ENCODE measurements at places on chromosomes 6 and 20.

DNA sequence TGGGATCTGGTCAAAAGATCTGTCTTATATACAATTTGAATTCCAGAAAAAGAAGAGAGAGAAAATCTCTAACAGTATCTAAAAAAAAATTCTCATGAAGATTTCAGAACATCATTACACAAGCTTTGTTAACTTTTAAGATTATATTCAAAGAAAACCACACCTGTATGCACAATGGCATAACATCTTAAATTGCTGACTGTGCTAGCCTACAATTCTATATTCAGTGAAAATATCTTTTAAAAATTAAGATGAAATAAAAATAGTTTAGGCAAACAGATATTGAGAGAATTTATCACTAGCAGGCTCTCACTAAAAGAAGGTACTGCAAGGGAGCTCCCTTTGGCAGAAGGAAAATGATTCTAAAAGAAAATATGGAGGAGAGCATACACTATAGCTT, 100.3 kb downstream of the BCKDHB start:
- DNase-seq = no peak

- DNase-seq = no peak
These were observed 10.1 kb upstream of the GMEB2 start for GRCh38 chr20:63636752-63637628.

GRCh38 chr20:42295592-42295991, 677.4 kb upstream of the CHD6 start:
- DNase-seq = no peak

- no peak for DNase-seq
These were observed 168.2 kb downstream of the SMOC2 start for GRCh38 chr6:168609026-168609685.

GRCh38 chr6:163634211-163635171, 220.0 kb downstream of the QKI start:
- DNase-seq = no peak

DNA sequence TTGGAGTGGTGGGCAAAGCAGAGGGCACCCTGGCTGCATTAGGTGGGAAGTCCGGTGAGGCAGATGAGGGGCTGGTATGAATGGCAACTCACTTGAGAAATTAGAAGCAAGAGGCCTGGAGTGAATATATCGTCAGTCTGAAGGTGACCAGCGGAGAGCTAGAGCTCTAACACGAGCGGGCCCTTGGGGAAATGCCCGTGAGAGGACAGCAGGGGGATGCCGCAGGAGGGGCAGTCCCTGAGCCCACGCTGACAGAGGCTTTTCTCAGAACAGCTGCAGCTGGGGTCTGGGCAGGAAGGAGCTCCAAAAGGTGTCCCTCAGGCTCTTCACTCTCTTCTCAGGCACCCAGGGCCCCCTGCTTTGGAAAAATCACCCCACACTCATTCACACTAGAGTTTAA, 32.0 kb upstream of the CD93 start:
- no peak for DNase-seq

DNA sequence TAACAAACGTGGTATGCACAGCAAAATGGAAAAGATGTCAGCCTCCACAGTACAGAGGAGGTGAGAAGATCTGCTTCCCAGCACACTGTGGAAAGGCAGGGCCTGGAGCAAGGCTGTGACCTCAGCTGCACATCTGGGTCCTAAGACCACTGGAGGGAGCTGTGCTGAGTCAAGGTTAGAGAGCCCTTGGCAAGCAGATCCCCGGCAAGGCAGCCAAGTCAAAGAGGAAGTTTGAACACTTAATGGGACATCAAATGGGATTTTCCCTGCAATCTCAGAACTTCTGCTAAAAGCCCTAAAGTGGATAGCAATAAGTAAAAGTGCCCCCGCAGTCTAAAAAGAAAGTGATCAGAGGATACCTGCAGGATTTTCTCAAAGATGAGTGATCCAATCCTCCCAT, 39.5 kb downstream of the UNC5CL start:
- no peak for DNase-seq

DNA sequence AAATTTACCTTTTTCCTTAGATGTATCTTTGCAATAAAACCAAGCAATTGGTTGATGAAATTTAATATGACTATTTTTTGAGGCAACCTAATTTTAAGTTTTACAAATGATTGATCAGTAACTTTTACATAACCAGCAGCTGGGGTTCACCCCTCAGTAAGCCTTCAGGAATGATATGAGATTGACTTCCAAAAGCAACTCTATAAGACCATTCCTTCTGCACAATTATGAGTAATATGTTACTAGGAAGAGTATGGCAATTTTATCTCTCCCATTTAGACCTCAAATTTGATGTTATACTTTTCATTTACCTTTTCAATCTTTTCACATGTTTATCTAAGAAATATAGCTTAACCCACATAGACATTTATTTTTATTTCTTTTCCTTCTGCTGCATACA, 1546.3 kb downstream of the HACE1 start:
- DNase-seq = no peak

DNA sequence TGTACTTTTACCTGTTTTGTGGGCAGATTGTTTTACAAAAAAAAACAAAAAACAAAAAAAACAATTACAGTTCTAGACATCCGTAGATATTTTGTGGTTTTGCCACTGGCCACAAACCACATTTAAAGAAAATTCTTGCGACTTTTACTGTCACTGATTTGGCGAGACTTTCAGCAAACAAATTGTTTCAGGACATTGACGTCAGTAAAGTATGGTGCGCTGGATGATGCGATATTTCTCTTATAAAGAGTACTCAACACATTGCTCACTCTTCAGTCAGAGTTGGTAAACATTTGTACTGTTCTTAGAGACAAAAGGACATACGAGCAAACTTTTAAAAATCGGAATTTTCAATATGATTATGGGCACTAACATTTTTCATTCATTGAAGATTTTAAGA, 229.8 kb downstream of the HAO1 start:
- no peak for DNase-seq

- no peak for DNase-seq
These were observed 86.5 kb upstream of the MYL9 start for GRCh38 chr20:36454698-36455427.

DNA sequence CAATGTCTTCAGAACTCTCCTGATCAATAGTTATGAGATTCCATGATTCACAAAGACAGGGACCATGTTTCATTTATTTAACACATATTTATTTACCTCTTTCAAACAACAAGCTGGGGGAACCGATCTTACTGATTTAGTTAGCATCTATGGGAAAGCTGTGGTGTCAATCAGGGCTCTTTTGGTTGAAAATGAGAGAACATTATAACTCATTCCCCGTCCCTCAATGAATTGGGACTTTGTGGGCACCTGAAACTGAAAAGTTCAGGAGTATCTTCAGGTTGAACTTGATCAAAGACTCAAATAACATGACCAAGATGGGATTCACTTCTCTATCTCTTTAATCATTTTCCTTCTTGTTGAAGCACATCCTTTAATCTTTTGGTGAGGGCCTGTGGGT, 67.4 kb downstream of the CHMP4B start:
- DNase-seq = no peak

DNA sequence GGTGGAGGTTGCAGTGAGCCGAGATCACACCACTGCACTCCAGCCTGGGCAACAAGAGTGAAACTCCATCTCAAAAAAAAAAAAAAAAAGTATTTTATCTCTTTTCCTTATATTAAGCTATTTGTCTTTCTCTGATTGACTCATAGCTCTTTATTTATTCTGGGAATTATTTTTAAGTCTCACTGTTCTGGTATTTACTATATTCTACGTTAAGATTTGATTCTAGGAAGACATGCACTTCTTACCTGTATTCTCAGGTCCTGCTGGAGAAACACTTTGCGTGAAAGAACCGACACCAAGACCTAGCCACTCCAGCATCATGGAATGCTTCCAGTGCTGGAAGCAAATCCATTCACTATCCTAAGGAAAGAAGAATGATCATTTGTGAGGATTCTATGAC, 17.6 kb downstream of the ZNFX1 start:
- no peak for DNase-seq

- no peak for DNase-seq
These were observed 14.7 kb downstream of the KLHL32 start for GRCh38 chr6:96939007-96939805.

GRCh38 chr6:92024110-92024509, 1395.2 kb downstream of the EPHA7 start:
- DNase-seq = no peak

DNA sequence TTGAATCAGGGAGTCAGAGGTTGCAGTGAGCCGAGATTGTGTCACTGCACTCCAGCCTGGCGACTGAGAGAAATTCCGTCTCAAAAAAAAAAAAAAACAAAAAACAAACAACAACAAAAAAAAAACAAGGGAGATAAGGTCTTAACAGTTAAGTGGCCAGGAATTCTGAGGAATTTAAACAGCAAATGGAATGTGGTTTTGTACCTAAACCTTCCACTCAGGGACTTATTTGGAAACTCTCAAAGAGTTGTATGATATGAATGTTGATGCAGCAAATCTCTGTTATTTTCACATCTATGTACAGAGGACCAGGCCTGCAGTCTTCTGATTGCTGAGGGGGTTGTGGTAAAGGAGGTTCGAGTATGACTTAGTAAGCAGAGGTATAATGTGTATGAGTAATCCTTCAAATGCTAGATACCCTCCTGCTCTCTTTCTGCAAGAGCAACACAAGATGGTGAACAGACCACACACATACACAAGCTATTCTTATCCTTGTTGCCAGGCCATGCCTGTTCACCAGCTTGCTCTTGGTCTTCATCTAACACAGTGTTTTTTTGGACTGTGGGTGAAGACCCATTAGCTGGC, 174.9 kb upstream of the SCGN start:
- no peak for DNase-seq

DNA sequence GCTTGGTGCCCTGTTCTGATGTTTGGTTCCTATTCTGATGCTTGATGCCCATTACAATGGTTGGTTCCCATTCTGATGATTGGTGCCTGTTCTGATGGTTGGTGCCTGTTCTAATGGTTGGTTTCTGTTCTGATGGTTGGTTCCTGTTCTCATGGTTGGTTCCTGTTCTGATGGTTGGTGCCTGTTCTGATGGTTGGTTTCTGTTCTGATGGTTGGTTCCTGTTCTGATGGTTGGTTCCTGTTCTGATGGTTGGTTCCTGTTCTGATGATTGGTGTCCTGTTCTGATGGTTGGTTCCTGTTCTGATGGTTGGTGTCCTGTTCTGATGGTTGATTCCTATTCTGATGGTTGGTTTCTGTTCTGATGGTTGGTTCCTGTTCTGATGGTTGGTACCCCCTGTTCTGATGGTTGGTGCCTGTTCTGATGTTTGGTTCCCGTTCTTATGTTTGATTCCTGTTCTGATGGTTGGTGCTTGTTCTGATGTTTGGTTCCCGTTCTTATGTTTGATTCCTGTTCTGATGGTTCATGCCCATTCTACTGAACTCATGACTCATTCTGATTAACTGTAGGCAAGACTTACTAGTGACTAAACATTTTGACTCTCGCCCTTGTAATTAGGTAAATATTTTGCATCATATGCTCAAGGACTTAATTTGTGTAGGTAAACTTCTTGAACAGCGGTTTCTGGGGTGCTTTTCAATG, 146.2 kb downstream of the DLL1 start:
- no peak for DNase-seq

GRCh38 chr6:21952367-21952766, 344.5 kb downstream of the PRL start:
- no peak for DNase-seq

DNA sequence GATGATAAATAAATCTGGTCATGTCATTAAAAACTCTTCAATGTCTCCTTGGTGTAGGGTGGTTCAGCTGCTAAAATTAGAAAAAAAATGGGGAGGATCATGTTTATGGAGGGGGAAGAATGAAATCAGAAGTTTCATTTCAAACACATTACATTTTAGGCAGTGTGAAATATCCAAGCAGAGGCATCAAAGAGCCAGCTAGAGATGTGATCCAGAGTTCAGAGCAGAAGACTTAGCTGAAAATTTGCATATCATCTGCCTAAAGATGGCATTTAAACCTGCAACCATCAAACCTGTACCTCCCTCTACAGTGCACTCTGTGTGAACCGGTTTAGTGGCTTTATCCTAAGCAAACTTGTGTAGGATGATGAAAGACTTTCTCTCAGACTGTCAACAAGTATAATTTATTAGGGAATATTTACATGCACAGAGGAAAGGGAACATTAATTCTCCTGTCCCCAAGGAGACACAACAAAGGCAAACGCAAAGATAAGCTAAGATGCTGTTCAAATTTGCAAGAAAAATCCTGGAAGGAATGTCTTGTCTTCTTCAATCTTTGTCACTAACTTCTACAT, 84.8 kb upstream of the PLEKHG1 start:
- DNase-seq = no peak

DNA sequence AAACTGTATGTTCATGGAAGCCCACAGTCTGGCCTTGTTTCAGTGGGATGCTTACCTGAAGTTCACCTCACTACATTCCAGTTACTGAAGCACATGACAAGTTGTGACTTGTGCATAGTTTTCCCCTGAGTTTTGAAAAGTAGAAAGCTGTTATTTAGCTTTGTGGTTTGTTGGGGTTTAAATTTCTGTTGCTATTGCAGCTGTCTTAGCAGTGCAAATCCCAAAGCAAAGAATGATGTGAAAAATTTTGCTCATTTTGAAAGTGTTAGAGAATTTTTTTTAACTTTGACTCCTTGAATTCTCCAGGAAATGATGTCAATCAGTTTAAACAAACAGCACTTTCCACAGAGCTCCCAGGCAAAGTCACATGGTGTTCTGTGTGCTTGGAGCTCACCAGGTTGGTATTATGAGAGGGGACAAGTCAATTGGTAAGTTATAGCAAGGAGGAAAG, 268.4 kb downstream of the ADGRG6 start:
- DNase-seq = no peak

- no peak for DNase-seq
These were observed 655 bp upstream of the NDUFAF4 start for GRCh38 chr6:96898241-96898851.

DNA sequence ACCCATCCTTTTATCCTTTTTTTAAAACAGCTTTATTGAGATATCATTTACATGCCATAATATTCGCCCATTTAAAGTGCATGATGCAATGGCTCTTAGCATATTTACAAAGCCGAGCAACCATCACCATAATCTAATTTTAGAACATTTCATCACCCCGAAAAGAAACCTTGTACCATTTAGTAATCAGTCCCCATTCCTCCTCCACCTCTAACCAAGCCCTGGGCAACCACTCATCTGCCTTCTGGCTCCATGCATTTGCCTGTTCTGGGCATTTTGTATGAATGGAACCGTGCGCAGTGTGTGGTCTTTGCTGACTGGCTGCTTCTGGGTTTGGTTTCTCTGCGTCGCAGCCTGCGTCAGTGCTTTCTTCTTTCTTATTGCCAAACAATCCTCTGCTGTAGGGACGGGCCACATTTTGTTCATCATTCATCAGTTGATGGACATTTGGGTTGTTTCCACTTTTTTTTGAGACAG, 10.2 kb upstream of the EEF1A2 start:
- no peak for DNase-seq

- peak; percentile 38 for DNase-seq
These were observed 18.4 kb upstream of the AKAP7 start for GRCh38 chr6:131116755-131117360.

- DNase-seq = no peak
These were observed 96.0 kb downstream of the CARMIL1 start for GRCh38 chr6:25375125-25375524.
